ENCODE measurements at places on chromosomes 4 and X.

- DNase-seq, result no peak
Observed at GRCh38 chrX:2829469-2830246, 928 bp downstream of the GYG2 start.

- DNase-seq, result no peak
Observed at GRCh38 chrX:15142084-15142715, 127.7 kb downstream of the ASB9 start.

GRCh38 chr4:106691749-106692148 lies 323.2 kb upstream of the GIMD1 start:
- no peak for DNase-seq

DNA sequence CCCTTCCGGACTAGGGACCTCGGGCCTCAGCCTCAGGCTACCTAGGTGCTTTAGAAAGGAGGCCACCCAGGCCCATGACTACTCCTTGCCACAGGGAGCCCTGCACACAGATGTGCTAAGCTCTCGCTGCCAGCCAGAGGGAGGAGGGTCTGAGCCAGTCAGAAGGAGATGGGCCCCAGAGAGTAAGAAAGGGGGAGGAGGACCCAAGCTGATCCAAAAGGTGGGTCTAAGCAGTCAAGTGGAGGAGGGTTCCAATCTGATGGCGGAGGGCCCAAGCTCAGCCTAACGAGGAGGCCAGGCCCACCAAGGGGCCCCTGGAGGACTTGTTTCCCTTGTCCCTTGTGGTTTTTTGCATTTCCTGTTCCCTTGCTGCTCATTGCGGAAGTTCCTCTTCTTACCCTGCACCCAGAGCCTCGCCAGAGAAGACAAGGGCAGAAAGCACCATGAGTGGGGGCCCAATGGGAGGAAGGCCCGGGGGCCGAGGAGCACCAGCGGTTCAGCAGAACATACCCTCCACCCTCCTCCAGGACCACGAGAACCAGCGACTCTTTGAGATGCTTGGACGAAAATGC lies at the start of gene WAS:
WAS (plus strand) TSS at position 389 of the 572 bp plus-strand sequence; CDS start at position 444, 55 bp downstream.
- DNase-seq, result no peak

- no peak for DNase-seq
Observed at GRCh38 chr4:165602621-165603020, 223.8 kb downstream of the CPE start.

GRCh38 chrX:47530049-47530448 lies 31.0 kb upstream of the ARAF start:
- DNase-seq, result no peak

- no peak for DNase-seq
Observed at GRCh38 chrX:16023790-16024734, 99.3 kb upstream of the GRPR start.

DNA sequence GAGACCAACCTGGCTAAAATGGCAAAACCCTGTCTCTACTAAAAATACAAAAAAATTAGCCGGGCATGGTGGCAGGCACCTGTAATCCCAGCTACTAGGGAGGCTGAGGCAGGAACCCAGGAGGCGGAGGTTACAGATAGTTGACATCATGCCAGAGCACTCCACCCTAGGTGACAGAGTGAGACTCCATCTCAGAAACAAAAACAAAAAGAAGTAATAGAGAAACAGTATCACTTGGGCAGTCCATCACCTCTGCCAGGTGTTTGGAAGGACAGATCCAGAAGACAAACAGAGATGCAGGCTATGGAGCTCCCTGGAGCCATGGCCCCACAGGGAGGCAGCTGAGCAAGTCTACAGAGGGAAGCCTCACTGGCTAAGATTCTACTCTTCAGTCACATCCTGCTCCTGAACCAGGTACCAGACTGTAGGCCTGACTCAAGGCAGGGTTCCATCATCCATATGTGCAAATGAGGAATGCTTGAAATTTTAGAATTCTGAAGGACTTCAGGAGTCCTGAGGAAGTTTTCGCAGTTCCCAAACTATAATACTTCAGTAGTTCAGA lies 81.4 kb upstream of the CPEB2 start:
- DNase-seq, result no peak

GRCh38 chr4:33086331-33086925 lies 2366.3 kb downstream of the PCDH7 start:
- DNase-seq, result no peak

DNA sequence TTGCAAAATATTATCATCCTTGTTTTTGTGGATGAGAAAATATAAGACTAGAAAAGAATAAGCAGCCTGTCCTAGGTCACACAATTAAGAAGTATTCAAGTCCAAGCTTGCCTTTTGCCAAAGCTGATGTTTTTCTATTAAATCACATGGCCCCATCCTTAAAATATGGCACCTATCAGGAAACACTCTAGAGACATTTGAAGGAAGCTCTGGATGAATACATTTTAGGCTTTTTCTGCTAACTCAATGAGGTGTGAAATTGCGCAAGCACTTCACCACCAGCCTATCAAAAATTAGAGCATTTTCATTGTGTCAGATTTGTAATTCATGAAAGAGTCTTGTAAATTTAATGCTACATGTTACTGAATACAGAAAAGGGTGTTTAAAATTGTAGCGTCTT lies 251.1 kb upstream of the MAD2L1 start:
- DNase-seq, result no peak

DNA sequence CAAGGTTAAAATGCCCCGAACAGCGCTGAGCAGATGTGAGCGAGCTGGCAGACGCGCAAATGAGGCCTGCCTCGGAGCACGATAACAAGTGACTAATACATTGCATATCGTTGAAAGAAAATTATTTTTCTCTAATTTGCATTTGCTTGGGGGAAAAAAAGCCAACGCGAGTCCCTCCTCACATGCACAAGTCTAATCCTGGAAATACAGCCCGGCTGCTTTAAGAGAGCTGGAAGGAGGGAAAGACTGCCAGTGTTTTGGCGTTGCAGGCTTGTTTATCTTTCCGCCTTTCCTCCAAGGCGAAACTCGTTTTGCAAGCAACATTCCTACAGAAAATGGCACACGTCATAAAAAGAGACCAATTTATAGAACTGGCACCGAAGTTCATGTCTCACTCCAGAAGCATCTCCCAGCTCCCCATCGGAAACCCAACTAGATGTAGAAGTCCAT lies 12.6 kb downstream of the BCOR start:
- no peak for DNase-seq

GRCh38 chr4:159150821-159151390 lies 48.0 kb downstream of the RAPGEF2 start:
- no peak for DNase-seq

DNA sequence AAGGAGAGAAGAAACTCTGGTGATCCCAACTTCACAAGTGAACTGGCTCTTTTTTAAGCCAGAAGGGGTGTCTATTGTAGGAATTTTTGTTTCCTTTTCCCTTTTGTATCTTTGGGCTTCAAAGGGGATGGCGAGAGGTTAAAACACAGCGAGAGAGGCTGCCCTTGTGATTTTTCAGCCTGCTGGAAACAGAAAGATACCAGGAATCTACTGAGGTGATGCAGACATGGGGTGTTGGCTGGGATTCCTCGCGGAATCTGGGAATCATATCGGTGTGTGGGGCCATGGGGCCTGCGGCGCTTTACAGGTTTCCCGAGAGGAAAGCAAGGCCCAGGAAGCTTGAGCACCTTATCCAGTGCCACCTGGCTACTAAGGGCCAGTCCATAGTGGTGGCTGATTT lies 99.4 kb upstream of the STX18 start:
- DNase-seq, result no peak

DNA sequence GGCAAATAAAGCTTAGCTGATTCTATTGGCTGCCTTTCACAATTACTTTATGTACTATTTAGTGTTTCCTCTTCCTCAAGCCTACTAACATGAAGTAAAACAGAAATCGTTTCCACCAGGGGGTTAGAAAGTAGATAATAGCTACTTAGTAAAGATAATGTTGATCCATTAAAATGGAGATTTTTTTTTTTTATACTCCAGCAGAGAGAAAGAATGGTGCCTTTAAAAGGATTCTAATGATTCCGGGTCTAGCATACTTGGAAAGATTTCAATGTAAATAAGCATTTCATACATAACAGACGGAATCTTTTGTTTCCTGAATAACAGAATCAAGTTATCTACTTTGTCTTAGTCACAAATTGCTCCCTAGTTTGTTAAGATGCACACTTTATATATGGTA lies 37.1 kb downstream of the GK start:
- no peak for DNase-seq

GRCh38 chr4:31141832-31142142 lies 421.6 kb downstream of the PCDH7 start:
- DNase-seq, result no peak

DNA sequence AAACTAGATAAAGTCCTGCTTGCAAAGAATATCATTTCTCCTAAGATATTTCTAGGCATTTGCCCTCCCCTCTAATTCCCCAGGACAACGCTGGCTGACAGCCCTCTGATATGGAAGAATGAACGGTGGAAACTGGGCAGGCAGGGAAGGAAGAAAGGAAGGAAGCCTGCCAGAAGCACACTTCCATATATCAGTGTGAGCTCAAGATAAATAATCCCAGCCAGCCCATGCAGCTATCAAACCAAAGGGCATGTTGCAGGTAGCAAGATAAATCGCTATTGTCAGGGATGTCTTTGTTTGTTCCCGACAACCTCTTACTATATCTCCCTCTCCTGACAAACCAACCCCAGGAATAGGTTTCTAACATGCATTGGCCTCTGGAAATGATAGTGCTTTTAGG lies 412.8 kb downstream of the HNRNPD start:
- no peak for DNase-seq

DNA sequence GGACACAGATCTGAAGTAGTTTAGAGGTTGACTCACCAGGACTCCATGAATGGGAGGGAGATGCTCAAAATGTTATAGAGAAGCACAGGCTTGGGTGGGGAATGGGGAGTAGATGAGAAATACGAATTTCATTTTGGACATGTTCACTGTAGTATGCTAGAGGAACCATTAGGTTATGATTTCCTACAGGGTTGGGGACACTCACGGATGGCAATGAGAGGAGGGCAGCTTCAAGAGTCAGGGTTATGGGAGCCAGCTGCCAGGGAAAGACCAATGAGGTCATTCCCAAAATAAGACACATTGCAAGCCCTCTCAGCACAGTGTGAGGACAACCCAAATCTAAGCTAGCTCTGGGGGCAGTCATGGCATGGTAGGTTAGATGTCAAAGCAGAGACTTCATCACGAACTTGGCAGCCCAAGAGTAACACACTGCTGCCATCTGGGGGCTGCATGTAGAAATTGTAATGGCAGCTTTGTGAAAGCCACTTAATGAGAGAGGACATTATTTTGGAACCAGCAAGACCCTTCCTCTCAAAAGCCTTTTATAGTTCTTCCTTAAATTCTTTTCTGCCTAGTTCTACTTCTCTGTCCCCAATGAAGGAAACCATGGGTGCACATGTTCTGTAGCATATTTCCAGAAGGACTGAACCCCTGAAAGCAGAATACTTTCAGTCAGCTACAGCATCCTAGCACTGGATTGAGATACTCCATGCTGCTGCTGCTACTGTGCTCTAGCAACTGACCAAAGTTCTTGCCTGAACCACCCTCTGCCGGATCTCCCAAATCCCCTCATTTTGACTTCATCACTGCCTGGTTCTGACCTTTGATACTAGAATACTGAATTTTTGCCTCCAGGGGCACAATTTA lies 16.2 kb upstream of the ZCCHC12 start:
- DNase-seq, result no peak

GRCh38 chr4:155569960-155570515 lies 96.6 kb upstream of the GUCY1A1 start:
- no peak for DNase-seq

DNA sequence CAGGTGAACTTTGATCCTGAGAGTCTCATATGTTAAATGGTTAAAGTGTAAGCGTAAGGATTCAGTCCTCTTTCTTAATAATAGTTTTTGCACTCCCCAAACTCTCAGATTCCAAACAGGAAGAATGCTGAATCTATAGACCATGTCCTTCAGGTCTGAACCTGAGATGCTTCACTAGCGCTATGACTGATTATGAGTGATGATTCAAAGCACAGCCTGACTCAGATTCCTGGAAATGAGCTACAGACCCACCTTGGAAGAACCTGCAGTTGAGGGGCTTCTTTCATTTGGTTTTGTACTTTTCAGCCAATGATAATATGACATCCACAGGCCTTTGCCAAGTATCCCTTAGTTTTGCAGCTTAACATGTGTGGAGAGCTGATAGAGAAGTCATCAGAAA lies 1.4 kb downstream of the EDNRA start:
- DNase-seq, result no peak
